Activated CD4-positive, alpha-beta T cell treated with anti-CD3 and anti-CD28 coated beads, Interleukin-10, Interleukin-2, amounts not matched to agents 100 ng/mL and 50 ng/mL, durations not matched to agents 16 hours and 8 hours (primary cell): ENCODE measurements at places on chromosomes 11 and 22.

GRCh38 chr11:28657378-28658030 is 549.3 kb downstream of the METTL15 start:
- no peak for DNase-seq

DNA sequence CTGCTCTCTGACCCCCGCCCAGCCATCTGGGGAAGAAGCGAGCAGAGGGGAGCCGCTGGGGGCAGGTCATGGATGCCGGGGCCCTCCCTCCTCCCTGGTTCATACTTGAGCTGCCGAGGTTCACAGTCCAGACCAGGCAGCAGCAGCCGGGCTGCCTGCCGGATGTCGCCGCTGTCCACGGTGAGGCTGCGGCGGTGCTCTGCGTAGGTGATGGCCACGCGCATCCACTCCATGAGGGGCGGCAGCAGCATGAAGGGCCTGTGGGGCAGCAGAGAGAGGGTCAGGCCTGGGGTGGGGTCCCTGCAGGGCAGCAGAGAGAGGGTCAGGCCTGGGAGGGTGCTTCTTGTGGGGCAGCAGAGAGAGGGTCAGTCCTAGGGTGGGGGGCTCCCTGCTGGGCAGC is 67.6 kb downstream of the NAT10 start:
- no peak for DNase-seq

GRCh38 chr22:22600531-22601261 is 41.6 kb upstream of the PRAME start:
- DNase-seq, result no peak

GRCh38 chr11:122131126-122131525 is 15.1 kb upstream of the BLID start:
- DNase-seq, result no peak

GRCh38 chr11:130198964-130199363 is 39.4 kb downstream of the ST14 start:
- DNase-seq, result no peak

DNA sequence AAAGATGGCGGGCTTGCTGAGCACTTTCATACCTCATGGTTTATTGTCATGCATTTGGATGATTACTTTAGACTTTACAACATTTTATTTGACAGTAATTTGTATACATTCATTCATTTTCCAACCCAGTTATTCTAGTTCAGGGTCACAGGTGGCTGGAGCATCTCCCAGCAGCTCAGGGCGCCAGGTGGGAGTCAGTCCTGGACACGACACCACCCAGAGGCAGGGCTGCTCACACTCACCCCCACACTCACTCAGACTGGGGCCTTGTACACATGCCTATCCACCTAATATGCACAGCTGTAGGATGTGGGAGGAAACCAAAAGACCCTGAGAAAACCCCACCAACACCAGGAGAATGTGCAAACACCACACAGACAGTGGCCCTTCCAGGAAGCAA is 123.9 kb downstream of the OPCML start:
- no peak for DNase-seq

DNA sequence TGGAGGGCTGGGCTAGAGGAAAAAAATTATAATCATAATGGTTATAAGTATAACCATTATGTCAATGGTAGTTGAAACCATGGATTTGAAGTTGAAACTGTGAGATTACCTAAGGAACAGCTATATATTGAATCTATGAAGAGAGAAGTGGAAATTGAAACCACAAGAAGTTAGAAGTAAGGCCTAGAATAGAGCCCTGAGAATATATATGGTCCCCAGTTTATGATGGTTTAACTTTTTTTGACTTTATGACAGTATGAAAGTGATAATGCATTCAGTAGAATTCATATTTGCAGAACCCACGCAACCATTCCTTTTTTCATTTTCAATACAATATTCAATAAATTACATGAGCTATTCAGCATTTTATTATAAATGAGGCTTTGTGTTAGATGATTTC is 15.0 kb downstream of the AASDHPPT start:
- no peak for DNase-seq
